ENCODE measurements at places on chromosomes 6 and 20. TPM values are rescaled to one million over a fixed set of nuclear protein-coding genes. Genes with fewer than 3 reads are reported as not detected.

The CD24 gene
- total RNA-seq = 0.78 TPM

DNA sequence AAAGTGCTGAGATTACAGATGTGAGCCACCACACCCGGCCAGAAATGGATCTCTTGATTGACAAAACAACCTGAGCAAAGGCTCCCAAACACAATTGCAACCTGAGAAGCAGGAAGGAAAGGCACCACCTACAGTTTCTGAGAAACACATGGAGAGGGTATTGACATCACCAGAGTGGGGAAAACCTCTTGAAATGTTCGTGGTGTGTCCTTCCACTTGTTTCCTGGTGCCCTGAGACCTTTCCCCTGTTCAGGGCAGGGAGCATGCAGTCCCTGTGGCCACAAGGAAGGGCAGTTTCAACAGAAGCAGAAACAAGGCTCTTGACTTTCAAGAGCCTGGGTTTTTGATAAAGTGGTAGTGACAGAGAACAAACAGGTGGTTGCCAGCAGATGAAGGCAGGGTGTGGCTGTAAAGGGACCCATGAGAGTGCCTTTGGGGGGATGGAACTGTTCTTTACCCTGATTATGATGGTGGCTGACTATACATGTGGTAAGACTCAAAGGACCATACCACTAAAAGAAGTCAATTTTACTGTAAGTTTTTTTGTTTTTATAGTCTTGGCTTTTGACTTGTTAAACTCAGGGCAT is 3.2 kb upstream of the BPIFA1 start:
- DNase-seq = no peak

The HLA-DMB gene
- 7.9 TPM for total RNA-seq

- DNase-seq = no peak
Measured at GRCh38 chr20:33812908-33813462, 1.8 kb downstream of the CHMP4B start.
